Fibroblast of villous mesenchyme (primary cell): ENCODE measurements at places on chromosomes 1 and 21. TPM values are rescaled to one million over a fixed set of nuclear protein-coding genes. Genes with fewer than 3 reads are reported as not detected.

CATSPERE gene
- 0.64 and 1.7 TPM in 2 replicates for total RNA-seq

SLC19A2 gene
- total RNA-seq: 7.3 and 7.7 TPM in 2 replicates

BCAR3 gene
- total RNA-seq: 32.0 and 36.4 TPM in 2 replicates

TFF2 gene
- total RNA-seq: not detected in 2 replicates

S100A3 gene
- total RNA-seq: 18.0 and 20.3 TPM in 2 replicates

CYP4Z1 gene
- total RNA-seq: not detected in 2 replicates

BEST4 gene
- not detected in 2 replicates for total RNA-seq

NBPF1 gene
- 52.2 and 60.9 TPM in 2 replicates for total RNA-seq

C1orf210 gene
- not detected in 2 replicates for total RNA-seq

PLXNA2 gene
- 0.86 and 1.9 TPM in 2 replicates for total RNA-seq

KLHL17 gene
- 6.0 and 9.3 TPM in 2 replicates for total RNA-seq
